ENCODE measurements at places on chromosomes 12 and 14.

GRCh38 chr12:95548056-95548538, 3.2 kb downstream of the USP44 start:
- no peak for DNase-seq

- no peak for DNase-seq
Measured at GRCh38 chr14:30527196-30527595, 31.8 kb upstream of the G2E3 start.

DNA sequence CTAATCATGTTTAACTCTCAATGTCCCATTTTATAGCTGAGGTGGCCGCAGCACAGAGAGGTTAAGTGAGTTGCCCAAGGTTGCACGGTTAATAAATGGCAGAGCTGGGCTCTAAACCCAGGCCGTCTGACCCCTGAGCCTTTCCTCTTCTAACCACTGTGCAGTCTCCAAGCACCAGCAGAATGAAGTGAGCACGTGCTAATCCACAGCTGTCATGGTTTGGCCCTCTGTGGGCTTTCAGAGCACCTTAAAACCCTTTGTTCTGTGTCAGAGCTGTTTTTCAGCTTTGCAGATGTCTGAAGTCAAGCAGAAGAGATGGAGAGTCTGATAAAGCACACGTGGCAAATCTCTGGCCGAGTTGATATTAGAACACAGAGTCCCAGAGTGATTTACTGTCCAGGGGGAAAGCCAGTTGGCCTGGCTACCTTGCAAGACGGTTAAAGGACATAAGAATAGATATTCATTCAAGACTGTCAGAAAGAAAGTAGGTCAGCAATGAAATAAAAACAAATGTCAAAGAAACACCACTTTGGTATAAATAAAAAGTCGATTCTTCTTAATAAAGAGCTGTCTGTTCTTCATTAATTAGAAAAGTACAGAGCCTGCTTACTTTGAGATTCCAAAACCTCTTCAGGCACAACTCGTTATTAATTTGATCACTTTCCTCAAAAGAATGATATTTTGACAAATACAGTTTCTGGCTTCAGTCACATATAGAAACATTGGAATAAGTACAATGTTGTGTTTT, 107.3 kb downstream of the CRADD start:
- no peak for DNase-seq

DNA sequence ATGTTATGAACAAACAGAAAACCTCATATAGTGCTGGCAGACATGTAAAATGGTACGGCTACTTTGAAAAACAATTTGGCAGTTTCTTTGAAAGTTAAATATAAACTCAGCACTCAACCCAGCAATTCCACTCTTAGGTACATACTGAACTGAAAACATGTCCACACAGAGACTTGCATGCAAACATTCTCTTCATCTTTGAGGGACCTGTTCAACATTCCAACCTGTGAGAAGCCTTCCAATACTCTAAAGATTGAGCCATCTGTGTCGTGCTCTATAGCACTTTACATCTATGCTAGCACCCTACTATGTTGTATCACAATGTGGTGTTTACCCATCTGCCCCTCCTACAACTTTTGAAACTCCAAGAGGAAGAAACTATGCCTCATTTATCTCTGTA, 79.3 kb downstream of the DNAI7 start:
- no peak for DNase-seq

DNA sequence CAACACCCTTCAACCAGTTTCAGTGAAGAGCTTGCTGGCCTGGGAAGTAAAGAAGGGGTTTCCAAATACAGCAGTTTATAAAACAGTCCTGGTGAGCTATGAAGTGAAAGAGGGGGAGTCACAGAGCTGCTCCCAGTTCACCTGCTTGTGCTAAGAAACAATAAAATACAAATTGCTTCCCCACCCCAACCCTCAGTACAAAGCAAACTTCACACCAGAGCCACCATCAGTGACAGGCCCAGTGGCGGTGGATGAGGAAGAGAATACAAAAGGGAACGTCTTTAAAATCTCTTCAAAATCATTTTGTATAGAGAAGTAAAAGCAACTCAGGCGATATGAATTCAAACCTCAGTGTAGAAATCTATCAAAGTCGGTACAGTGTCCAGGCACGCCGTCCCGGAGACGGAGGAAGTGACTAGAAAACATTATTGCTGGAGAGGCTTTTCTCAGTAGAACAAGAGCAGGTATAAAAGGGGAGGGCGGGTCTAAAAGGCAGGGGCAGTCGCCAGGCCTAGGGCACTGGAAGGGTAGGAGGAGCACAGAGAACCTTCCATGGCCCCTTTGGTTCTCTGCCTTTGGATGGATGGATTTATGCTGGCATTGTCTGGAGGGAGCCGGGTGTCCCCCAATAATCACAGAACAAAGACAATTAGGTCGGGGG, 10.5 kb upstream of the RPLP0 start:
- no peak for DNase-seq

GRCh38 chr14:53701108-53701875, 255.3 kb downstream of the BMP4 start:
- no peak for DNase-seq

GRCh38 chr12:41402801-41403200, 214.7 kb downstream of the PDZRN4 start:
- no peak for DNase-seq

- no peak for DNase-seq
Measured at GRCh38 chr12:25241167-25242020, 9.3 kb downstream of the KRAS start.

- no peak for DNase-seq
Measured at GRCh38 chr12:19885093-19885812, 446.0 kb downstream of the AEBP2 start.
